ENCODE measurements at places on chromosomes 5 and 9. TPM values are rescaled to one million over a fixed set of nuclear protein-coding genes. Genes with fewer than 3 reads are reported as not detected.

Gene SFXN1
- 73.0 TPM for total RNA-seq

Gene ATG10
- total RNA-seq, result 1.8 TPM

Gene FBXW11
- 78.0 TPM for total RNA-seq

Gene FRRS1L
- not detected for total RNA-seq

Gene HSPB3
- 12.3 TPM for total RNA-seq

Gene FOXE1
- total RNA-seq, result not detected

Gene ASPN
- 6.3 TPM for total RNA-seq

Gene CDX1
- total RNA-seq, result not detected

Gene AGTPBP1
- total RNA-seq, result 12.9 TPM

Gene PHF24
- not detected for total RNA-seq

Gene PCDHB2
- 4.9 TPM for total RNA-seq

Gene PCDHB16
- total RNA-seq, result 5.1 TPM

All from GM23248 (cell line).